CD4-positive, alpha-beta T cell treated with Interleukin-12 subunit alpha and Interleukin-12 subunit beta, for 1 hour (primary cell): ENCODE measurements at places on chromosomes 4 and X.

- no peak for DNase-seq
Observed at GRCh38 chrX:74179990-74180389, 124.0 kb upstream of the ZCCHC13 start.

- DNase-seq = no peak
Observed at GRCh38 chrX:68261060-68261672, 172.1 kb downstream of the OPHN1 start.

DNA sequence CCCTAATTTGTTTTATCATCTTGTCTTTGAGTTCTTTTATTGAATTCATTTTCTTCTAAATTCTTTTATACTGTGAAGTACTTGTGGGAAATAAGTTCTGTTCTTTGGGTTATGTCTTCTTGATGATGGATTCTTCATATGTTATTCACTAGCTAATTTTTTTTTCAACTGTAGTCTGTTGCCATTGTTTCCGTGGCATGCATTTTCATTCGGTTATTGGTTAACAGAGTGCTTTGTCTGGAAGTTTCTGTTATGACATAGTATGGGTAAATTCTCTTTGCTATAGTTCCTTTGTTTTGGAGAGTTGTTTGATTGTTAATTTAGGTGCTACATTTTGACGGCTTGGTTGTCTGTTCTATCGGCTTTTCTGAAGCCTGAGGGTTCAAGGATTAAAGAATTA lies 184.9 kb upstream of the AADAT start:
- DNase-seq = no peak

GRCh38 chr4:100166297-100167039 lies 23.8 kb downstream of the DDIT4L start:
- no peak for DNase-seq

DNA sequence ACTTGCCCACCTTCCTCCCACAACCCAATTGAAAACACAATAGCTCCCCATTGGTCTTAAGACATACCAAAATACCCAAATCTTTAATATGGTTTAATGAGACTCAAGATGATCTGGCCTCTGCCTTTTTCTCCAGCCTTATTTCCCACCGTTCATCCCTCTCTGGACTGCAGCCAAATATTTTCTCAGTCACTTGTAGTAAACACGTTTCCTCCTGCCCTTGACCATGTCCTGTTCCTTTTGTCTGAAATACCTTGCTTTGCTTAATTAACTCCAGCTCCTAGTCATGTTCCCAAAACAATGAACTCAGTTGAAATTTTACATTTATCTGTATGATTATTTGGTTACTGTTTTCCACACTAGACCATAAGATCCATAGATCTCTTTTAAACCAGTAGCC lies 8.4 kb upstream of the NUP54 start:
- no peak for DNase-seq

DNA sequence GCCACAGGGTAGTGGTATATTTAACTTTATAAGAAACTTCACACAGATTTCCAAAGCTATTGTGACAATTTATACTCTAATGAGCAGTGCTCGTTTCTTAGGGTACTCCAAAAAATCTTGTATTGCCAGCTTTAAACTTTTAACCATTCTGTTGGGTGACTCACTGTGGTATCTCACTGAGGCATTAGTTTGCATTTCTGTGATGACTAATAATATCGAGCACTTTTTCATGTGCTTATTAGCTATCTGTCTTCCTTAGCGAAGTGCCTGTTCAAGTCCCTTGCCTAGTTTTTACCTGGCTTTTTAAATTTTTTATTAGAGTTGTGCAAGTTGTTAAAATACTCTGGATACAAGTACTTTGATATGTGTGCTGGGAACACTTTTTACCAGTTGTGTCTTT lies 5.5 kb downstream of the PNMA3 start:
- DNase-seq = no peak

DNA sequence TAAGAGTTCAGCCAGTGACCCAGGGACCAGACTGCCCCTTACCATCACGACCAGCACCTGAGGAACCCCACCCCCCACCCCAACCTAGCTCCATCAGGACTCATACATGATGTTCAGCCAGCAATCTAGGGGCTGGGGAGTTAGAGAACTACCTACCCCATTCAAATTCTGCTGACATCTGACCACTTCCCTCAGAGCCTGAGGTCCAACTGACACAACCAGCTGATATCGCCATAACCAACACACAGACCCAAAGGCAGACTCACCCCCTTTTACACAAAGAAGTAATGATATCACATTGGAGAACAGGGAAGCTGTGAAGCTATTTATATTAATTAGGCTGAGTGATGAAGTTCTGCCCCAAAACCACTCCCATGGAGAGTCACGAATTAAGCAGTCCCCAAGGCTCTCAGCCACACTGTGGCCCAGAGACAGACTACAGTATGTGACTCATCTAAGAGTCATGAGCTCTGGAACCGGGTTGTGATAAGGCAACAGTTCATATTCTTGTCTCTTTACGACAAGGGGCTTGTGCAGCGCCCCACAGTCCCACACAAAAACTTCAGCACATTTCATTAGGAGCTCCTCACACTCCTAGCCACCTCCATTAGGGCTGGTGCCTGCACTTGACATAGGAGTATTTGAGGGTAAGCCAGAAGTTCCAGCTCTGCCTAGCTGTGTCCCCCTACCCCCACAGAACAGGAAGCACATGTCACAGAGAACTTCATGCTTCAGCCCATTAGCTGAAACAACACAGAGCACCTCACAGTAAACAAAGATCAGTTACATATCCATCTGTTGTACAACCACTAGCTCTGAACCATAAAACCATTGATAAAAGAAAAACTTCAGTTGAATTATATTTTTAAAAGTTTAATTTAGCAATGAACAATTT lies 184.7 kb upstream of the ZCCHC13 start:
- DNase-seq = no peak

DNA sequence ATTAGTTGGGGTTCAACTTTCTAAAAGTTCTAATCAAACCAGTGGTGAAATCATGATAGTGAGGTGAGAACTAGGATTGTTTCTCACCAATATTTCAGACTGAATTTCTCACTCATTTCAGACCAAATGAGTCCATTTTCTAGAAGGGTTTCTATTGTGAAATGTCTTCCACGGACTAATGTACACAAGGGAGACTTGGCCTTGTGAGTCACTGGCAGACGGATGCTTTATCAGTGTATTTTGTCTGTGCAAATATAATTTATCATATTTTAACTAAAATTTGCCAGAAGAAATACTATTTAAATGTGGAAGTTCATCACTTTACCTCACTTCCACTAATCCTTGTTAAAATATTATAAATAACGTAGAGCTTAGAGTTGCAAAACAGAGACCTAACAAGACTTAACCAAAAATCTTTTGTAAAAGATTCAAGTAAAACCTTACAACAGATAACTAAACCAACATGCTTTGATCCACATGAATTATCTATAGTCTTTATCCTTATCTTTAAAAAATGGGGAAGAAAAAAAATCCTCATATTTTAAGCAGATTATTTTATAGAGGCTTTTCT lies 506.0 kb upstream of the FAM241A start:
- no peak for DNase-seq

DNA sequence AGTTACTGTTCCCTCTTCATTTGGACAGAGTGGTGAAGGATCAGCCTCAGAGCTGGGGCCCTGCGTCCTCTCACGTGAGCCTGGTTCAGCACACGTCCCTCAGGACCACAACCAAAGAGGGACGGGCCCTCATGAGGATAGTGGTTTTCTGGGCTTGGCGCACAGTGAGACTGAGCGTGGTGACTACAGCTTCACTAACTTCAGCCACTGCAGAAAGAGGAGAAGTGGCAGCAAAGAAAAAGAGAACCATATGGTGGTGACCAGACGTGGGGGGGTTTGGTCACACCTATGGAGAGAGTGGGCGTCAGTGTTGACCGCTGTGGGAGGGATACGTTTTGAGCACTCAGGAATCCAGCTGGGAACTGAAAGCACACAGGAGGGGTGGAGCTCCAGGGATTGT lies 21.8 kb upstream of the TNIP3 start:
- no peak for DNase-seq

DNA sequence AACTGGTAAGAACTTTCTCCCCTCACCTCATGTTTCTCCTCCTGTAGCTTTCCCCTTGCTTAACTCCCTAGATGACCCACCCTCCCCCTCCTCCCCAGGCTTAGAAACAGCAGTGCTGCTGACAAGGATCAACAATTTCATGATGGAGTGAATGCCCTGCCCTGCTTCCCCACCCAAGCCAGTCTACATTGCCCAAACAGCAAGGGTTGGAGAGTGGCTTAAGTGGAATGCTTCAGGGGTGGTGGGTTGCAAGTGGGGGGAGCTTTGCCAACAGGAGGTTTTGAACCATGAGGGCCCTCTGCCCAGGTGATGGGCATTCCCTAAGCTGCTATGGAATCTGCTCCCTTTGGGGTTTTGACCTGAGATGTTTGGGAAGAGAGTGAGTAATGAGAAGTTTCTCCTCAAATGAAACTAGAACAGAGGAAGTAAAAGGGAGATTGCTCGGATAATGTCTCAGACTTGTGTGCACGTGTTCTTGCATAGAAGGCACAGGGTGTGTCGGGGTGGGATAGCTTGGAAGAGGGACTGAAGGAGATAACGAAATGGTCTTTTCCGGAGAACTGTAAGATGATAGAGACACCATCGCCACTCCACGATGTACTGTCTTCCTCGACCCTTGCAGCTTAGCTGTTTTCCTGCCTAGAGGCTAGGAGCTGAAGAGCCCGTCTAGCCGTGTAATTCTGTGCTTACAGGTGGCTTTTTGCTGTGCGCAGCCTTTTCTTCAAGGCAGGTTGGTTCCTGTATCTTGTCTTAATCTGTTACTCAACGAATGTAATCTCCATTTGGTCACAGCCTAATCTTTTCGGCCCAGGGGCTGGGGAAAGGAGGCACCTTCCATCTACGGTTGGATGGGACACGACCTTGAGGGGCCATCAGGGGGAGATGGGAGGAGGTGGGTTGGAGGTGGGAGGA lies 10.1 kb downstream of the GDPD2 start:
- no peak for DNase-seq

GRCh38 chr4:186826846-186827533 lies 103.3 kb upstream of the FAT1 start:
- no peak for DNase-seq

DNA sequence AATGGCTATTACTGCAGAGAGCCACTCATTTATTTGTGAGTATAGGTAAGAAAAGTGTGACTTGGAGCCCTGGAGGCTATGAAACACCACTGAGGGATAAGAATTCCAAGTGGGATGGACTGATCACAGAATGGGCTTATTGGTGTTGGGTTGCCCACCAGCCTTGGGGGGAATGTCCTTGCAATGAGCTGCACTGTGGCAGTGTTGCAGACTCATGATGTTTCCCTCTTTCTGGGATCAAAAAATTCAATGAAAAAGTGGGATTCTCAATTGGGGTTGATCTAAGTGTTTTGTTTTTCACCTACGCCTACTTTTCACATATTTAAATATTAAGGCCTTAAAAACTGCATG lies 1024.5 kb upstream of the PCDH10 start:
- DNase-seq = no peak

- DNase-seq = no peak
Observed at GRCh38 chr4:40831146-40831907, 81.6 kb downstream of the NSUN7 start.

GRCh38 chr4:104848597-104849225 lies 298.0 kb upstream of the TET2 start:
- DNase-seq = no peak

GRCh38 chr4:76748649-76749048 lies 149.3 kb downstream of the SOWAHB start:
- no peak for DNase-seq

DNA sequence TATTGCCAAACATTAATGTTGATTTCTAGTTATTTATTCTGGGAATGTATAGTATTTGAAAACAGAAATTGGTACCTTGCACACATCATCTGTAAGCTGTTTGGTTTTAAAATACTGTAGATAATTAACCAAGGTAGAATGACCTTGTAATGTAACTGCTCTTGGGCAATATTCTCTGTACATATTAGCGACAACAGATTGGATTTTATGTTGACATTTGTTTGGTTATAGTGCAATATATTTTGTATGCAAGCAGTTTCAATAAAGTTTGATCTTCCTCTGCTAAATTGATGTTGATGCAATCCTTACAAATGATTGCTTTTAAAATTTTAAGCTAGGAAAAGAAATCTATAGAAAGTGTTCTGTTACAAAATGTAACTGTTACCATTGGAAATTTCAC lies 30.8 kb upstream of the FMR1NB start:
- no peak for DNase-seq

GRCh38 chrX:114591121-114591520 lies 7.2 kb downstream of the HTR2C start:
- no peak for DNase-seq

- DNase-seq = no peak
Observed at GRCh38 chr4:94256828-94257227, 49.2 kb downstream of the SMARCAD1 start.

- no peak for DNase-seq
Observed at GRCh38 chr4:165553221-165553810, 174.5 kb downstream of the CPE start.

- no peak for DNase-seq
Observed at GRCh38 chr4:112279025-112279881, 6.5 kb downstream of the TIFA start.

- DNase-seq = no peak
Observed at GRCh38 chr4:37455301-37456131, 211.0 kb downstream of the NWD2 start.
